ENCODE measurements at places on chromosomes 7 and 10. TPM values are rescaled to one million over a fixed set of nuclear protein-coding genes. Genes with fewer than 3 reads are reported as not detected.

Gene MALRD1
- 2.4 TPM for total RNA-seq

Gene WIPF3
- 2.4 TPM for total RNA-seq

GRCh38 chr7:105886776-105887175 is 10.4 kb upstream of the ATXN7L1 start:
- DNase-seq: no peak
- H3K27me3 ChIP-seq: no peaks in the 10 kb centered on the region
- H3K36me3 ChIP-seq: no peaks in the 10 kb centered on the region
- H3K4me1 ChIP-seq: no peaks in the 10 kb centered on the region
- no peak overlapping the region for H3K27ac ChIP-seq
- H3K4me3 ChIP-seq: no peak overlapping the region

DNA sequence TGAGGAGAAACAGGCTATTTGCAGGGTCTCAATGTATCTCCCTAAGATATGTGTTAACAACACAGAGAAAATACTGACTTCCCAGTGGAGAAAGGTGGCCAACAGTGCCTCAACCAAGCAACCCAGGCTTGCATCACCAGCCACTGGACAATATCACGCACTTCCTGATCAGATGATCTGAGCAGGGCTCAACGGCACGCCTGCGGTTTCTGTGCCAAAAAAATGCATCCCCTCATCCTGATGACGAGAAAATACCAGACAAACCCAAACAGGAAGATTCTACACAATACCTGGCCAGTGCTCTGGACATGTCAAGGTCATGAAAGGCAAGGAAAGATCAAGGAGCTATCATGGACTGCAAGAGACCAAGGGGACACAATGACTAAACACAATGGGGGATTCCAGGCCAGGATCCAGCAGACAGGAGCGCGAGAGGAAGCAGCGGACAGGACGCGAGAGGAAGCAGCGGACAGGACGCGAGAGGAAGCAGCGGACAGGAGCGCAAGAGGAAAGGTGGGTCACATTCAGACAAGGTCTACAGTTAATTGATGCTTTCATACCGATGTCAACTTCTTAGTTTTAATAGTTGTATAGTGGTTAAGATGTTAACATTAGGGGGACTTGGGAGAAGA is 51.1 kb downstream of the GNA12 start:
- no peak overlapping the region for H3K4me3 ChIP-seq
- H3K27ac ChIP-seq: no peak overlapping the region
- no peaks in the 10 kb centered on the region for H3K4me1 ChIP-seq
- H3K27me3 ChIP-seq: no peaks in the 10 kb centered on the region
- H3K36me3 ChIP-seq: peaks cover 5% of the 10 kb centered on the region

- no peaks in the 10 kb centered on the region for H3K36me3 ChIP-seq
- no peak overlapping the region for H3K27ac ChIP-seq
- no peaks in the 10 kb centered on the region for H3K27me3 ChIP-seq
Measured at GRCh38 chr10:69516316-69516715, 56.9 kb downstream of the NEUROG3 start.

Gene CYP26C1
- 0.21 TPM for total RNA-seq

Gene CALML3
- not detected for total RNA-seq

Gene SUMF2
- 95.2 TPM for total RNA-seq

Gene AFAP1L2
- total RNA-seq: 16.3 TPM

- DNase-seq: no peak
- H3K4me3 ChIP-seq: no peak overlapping the region
- H3K4me1 ChIP-seq: no peaks in the 10 kb centered on the region
- H3K27ac ChIP-seq: no peak overlapping the region
Measured at GRCh38 chr7:36312915-36313334, 76.7 kb upstream of the ANLN start.

Gene SLC39A12
- total RNA-seq: 0.27 TPM

Gene FRMPD2
- not detected for total RNA-seq

GRCh38 chr10:14820010-14820774 is 17.6 kb downstream of the CDNF start:
- no peaks in the 10 kb centered on the region for H3K4me1 ChIP-seq
- H3K27me3 ChIP-seq: no peaks in the 10 kb centered on the region
- H3K27ac ChIP-seq: no peak overlapping the region
- DNase-seq: peak; percentile 43

DNA sequence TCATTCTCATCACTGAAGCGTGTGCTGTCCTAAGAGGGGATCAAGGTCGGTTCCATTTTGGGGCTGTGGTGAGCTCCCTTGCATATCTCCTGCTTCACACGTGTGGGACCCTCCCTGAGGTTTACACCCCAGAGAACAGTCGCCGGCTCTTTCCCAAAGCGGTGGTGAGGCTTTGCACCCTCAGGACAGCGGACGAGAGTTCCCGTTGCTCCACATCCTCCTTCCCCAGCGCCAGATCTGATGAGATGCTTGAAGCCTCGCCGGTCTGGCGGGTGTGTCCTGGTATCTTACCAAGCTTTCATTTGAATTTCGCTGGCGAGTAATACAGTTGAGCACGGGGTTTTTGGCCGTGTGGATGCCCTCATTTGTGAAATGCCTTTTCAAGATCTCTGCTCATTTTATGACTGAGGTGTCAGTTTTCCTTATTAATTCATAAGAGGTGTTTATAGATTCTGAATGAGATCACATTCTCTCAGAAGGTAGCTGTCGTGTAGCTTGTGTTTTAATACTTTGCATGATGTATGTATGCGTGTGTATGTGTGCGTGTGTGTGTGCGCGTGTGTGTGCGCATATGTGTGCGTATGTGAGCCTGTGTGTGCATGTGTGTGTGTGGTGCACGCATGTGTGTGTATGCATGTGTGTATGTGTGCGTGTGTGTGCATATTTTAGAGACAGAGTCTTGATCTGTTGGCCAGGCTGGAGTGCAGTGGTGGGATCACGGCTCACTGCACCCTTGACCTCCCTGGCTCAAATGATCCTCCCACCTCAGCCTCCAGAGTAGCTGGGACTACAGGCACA is 30.7 kb downstream of the ELFN1 start:
- peak; percentile 37 for DNase-seq
- no peak overlapping the region for H3K27ac ChIP-seq
- H3K4me3 ChIP-seq: no peak overlapping the region
- H3K27me3 ChIP-seq: no peaks in the 10 kb centered on the region
- H3K4me1 ChIP-seq: no peaks in the 10 kb centered on the region
- H3K36me3 ChIP-seq: no peaks in the 10 kb centered on the region

DNA sequence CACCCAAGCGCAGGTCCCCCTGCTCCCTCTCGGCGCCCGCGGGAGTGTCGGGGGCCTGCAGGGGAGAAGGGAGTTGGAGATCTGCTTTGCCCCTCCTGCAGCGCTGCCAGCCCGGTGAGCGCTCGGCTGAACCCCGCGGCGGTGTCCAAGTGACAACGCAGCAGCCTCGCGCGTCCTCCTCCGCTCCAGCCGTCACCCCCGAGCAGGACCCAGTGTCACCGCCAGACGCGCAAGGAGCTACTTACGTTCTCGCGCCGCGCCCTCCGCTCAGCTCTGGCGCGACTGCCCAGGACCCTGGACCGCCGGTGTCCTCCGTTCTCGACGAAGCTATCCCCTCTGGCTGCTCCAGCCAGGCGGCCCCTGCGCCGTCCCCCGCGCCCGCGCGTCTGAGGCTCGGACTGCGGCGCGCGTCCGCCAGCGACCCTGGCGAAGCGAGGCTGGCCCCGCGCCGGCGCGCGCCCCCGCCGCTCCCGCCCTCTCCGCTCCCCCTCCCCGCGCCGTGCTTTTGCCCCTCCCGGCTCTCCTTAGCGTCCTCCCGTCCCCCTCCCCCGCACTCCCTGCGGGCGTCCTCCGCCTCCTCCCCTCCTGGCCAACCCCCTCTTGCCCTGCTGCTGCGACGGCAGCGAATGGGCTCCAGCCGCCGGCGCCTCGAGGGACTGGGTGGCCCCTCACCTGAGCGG is at the start of gene NRCAM:
Gene NRCAM (minus strand): TSS at position 439 of the 680 bp plus-strand sequence. CDS start 216,372 bp downstream, outside the sequence.
- no peaks in the 10 kb centered on the region for H3K27me3 ChIP-seq
- no peaks in the 10 kb centered on the region for H3K4me1 ChIP-seq
- peak; percentile 75 for DNase-seq
- H3K27ac ChIP-seq: no peak within 1 kb of the TSS
- peak within 1 kb of the TSS; percentile 68 for H3K4me3 ChIP-seq

Gene NPTX2
- 35.2 TPM for total RNA-seq

DNA sequence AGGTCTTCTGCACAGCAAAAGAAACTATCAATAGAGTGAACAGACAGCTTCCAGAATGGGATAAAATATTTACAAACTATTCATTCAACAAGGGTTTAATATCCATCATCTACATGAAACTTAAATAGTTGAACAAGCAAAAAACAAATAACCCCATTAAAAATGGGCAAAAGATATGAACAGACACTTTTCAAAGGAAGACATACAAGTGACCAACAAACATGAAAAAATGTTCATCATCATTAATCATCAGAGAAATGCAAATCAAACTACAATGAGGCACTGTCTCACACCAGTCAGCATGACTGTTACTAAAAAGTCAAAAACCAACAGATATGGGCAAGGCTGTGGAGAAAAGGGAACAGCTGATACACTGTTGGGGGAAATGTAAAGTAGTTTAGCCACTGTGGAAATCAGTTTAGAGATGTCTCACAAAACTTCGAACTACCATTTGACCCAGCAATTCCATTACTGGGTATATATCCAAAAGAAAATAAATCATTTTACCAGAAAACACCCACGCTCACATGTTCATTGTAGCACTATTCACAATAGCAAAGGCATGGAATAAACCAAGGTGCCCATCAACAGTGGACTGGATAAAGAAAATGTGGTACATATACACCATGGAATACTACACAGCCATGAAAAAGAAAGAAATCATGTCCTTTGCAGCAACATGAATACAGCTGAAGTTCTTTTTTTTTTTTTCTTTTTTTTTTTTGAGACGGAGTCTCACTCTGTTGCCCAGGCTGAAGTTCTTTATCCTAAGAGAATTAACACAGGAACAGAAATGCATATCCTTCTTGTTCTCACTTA is 172.6 kb downstream of the KLF6 start:
- H3K27me3 ChIP-seq: no peaks in the 10 kb centered on the region
- H3K27ac ChIP-seq: no peak overlapping the region
- no peak overlapping the region for H3K4me3 ChIP-seq
- no peaks in the 10 kb centered on the region for H3K36me3 ChIP-seq
- H3K4me1 ChIP-seq: peaks cover 12% of the 10 kb centered on the region
- DNase-seq: no peak

Gene CHCHD3
- total RNA-seq: 32.2 TPM

GRCh38 chr7:40782836-40783235 is 648.0 kb downstream of the SUGCT start:
- H3K4me3 ChIP-seq: no peak overlapping the region
- H3K27ac ChIP-seq: no peak overlapping the region
- H3K36me3 ChIP-seq: no peaks in the 10 kb centered on the region
- no peaks in the 10 kb centered on the region for H3K4me1 ChIP-seq

Measured in aorta (tissue), 5 donors.